Right renal pelvis (tissue), 4 donors: ENCODE measurements at places on chromosomes 16 and 17. TPM values are rescaled to one million over a fixed set of nuclear protein-coding genes. Genes with fewer than 3 reads are reported as not detected.

The XYLT1 gene
- 8.3 TPM for polyA plus RNA-seq

DNA sequence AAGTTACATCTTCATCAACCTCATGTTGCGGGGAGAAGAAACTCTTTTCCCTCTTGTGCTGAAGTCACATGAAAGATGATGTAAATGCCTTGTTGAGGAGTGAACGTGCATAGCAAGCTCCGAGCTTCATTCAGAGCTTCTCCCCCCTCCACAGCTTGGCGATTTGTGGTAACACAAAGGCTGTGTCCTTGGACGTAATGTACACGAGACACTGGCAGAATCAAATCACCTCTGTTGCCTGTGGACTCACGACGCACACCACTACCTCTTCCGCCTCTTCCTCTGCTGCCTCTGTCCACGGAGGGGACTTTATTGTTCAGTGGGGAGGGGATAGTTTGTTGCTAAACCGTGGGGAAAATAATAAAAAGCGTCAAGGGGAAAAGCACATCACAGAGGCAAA lies 54.9 kb upstream of the CHMP6 start:
- no peak for DNase-seq

DNA sequence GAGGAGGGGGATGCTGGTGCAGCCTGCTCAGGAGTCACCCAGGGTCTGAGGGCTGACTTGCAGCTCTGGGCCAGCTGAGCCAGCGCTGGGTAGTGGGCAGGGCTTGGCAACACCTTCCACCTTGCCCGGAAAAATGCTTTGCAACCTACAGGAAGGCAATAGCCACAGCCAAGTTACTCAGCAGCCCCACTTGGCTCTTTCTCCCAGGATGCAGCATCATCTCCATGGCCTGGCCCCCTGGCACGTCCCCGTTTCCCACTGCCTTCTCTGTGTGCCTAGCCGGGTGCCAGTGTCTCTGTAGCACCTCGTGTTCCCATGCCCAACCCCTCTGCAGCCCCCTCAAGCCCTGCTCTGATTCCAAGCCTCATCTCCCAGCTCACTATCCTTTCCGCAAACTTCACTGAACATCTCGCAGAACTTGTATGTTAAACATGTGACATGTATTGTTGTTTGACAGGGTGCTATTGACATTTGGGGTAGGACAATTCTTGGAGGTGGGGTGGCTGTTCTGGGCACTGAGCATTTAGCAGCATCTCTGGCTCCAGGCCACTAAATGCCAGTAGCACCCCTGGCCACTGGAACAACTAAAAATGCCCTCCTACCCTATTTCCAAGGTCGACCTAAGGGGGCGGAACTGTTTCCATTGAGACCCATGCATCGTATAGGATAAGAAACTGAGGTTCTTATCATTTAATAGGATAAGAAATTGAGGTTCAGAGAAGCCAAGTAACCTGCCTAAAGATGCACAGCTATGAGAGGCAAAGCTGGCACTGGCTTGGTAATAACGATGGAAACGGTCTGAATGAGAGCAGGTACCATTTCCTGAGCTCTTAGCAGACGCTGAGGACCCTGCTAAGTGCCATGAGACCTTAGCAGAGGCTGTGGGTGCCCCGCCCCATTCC lies 12.2 kb downstream of the DEXI start:
- no peak for DNase-seq

- DNase-seq = no peak
Observed at GRCh38 chr16:50161950-50162349, 8.8 kb downstream of the TENT4B start.

DNA sequence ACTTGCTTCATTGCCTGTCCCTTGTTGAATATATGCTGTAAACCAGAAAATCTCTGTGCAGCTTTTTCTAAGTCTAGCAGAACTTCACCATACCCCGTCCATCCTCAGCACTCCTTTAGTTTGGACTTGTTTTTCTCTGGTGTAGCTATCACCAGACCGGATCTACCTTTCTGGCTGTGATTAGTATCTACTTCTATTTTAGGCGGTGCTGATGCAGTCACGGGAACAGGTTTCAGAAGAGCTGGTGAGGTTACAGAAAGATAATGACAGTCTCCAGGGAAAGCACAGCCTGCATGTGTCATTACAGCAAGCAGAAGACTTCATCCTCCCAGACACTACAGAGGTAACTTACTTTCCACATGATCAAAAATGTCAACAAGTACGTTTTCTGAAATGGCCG lies 46.4 kb downstream of the NUP88 start:
- DNase-seq = no peak

GRCh38 chr17:64662774-64663367 lies 764 bp upstream of the SMURF2 start:
- no peak for DNase-seq

DNA sequence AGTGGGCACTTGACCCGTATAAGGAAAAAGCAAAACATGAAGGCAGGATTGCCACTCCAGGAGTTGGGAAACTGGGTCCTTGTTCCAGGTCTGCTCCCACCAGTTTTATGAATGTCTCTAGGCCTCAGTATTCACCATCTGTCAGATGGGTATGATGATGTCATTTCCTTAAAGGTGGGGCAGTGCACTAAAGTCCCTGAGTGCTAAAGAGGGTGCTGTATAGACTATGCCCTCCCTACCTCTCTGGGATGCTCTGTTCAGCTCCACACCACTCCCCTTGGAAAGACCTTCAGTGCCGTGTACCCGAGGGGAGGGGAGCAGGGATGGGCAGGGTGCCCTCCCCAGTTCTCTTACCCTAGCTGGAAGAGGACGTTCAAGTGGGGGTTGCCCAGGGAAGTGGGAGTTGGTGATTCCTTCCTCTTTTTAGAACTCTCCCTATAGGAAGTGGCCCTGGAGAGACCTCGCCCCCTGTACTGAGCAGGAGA lies 2.2 kb downstream of the LASP1 start:
- no peak for DNase-seq
